ENCODE measurements at places on chromosomes 16 and 17. TPM values are rescaled to one million over a fixed set of nuclear protein-coding genes. Genes with fewer than 3 reads are reported as not detected.

DNA sequence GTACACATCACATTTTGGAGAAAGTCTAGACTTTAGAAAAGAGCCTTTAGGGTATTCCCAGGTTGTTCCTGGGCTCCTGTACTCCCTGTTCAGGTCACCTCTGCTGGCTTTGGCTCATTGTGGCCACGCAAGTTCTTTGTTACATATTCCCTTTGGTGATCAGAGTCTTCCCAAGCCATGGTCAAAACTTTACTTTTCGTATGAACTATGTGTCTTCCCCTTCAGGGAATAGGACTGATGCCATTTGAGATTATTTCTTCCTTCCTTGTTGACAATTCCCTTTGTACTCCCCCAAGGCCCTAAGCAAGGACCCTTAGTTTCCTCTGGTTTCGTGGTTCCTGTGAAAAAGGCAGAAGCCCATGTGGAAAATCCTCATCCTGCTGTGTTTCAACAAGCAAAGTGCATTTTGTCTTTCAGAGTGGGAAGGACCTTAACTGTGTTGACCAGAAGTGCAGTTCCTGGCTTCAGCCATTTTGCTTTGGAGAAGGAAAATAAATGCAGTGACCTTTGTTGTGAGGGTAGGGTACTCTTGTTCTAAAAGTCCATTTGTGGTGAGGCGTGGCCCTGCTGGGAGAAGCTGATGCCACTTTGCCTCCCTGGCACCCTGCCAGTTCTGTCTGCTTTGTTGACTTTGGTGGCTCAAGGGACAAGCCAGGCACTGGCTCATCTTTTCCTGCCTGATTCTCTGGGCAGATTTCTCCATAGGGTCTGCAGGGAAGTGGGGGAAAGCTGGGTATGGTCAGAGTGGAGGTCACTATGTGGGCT is 55.1 kb downstream of the ZNRF1 start:
- peak; percentile 26 for DNase-seq
- no peak overlapping the region for H3K4me3 ChIP-seq
- H3K27ac ChIP-seq = no peak overlapping the region
- no peaks in the 10 kb centered on the region for H3K27me3 ChIP-seq
- peaks cover 5% of the 10 kb centered on the region for H3K36me3 ChIP-seq

- peaks cover 5% of the 10 kb centered on the region for H3K4me1 ChIP-seq
- no peaks in the 10 kb centered on the region for H3K27me3 ChIP-seq
- no peak for DNase-seq
- H3K4me3 ChIP-seq = no peak overlapping the region
Measured at GRCh38 chr16:78962457-78962929, 638.0 kb downstream of the MAF start.

DNA sequence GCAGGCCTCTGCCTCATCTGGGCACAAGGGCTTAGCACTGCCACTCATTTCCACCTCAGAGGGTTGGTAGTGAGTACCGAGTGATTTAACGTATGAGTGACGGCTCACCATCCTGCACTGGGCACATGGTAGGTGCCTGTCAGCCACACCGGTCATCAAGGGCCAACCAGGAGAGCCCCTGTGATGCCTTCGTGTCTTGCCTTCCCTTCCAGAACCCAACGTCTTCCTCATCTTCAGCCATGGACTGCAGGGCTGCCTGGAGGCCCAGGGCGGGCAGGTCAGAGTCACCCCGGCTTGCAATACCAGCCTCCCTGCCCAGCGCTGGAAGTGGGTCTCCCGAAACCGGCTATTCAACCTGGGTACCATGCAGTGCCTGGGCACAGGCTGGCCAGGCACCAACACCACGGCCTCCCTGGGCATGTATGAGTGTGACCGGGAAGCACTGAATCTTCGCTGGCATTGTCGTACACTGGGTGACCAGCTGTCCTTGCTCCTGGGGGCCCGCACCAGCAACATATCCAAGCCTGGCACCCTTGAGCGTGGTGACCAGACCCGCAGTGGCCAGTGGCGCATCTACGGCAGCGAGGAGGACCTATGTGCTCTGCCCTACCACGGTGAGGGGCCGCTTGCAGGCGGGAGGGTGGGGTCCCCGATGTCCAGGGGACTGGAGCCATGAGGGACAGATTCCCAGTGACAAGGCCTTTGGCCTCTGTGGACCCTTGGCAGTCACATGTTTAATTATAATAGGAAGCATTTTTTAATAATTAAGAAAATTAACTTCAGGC is 37.1 kb downstream of the MRC2 start:
- no peaks in the 10 kb centered on the region for H3K27me3 ChIP-seq
- no peak overlapping the region for H3K4me3 ChIP-seq
- peaks cover 17% of the 10 kb centered on the region for H3K4me1 ChIP-seq
- DNase-seq = no peak
- no peak overlapping the region for H3K27ac ChIP-seq
- no peaks in the 10 kb centered on the region for H3K36me3 ChIP-seq

DNA sequence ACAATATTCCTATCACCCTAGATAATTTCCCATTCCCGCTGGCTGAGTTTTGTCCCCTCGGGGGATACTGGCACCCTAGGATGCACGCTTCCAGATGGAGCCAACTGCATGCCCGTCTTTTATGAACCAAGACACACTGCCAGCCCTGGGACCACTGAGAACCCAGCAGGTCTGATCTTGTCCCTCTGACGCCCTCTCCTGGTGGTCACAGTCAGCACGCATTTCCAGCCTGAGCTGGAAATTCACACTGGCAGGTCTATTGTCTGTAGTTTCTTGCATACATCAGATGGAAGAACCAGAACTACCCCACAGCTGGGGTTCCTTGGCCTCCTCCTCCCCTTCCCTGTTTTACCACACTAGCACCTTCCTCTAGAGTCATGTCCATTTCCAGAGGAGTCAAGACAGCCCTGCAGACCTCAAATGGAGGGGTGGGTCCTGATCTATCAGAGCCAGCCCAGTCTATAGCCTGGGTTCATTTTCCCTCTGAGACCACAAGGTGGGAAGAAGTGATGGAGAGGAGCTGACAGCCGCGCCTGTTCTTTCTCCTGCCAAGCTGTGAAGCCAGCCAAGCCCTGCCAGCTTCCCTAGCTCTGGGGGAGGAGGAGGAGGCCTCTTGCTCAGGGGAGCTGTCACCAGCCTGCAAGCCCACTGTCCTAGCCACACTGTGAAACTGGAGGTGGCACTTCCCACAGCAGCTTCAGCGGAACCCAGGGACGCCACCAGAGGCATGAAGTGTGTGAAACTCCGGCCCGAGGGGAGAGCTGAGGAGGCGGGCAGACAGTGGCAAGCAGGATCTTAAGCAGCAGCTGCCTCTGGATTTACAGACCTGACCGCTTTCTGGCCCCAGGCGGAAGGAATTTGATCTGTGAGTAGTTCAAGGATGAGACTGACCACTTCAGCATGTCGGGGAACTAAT is 29.3 kb downstream of the MXRA7 start:
- no peaks in the 10 kb centered on the region for H3K27me3 ChIP-seq
- DNase-seq = peak; percentile 69
- H3K4me1 ChIP-seq = peaks cover 5% of the 10 kb centered on the region
- no peak overlapping the region for H3K4me3 ChIP-seq

DNA sequence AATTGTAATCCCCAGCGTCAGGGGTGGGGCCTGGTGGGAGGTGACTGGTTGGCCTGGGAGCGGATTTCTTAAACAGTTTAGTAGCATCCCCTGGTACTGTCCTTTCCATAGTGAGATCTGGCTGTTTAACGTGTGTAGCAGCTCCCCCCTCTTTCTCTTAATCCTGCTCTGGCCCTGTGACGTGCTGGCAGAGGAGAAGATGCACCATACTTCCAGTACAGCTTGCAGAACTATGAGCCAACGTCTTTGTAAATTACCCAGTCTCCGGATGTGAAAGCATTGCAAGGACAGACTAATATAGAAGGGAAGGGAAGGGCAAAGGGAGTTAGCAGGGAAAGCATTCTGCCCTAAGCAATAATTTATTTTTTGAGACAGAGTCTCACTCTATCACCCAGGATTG is 83.9 kb downstream of the RMI2 start:
- no peak overlapping the region for H3K4me3 ChIP-seq
- DNase-seq = no peak
- H3K4me1 ChIP-seq = no peaks in the 10 kb centered on the region
- H3K27me3 ChIP-seq = no peaks in the 10 kb centered on the region

- peaks cover 80% of the 10 kb centered on the region for H3K36me3 ChIP-seq
- H3K27ac ChIP-seq = peak overlapping the region; percentile 98
- no peaks in the 10 kb centered on the region for H3K27me3 ChIP-seq
- peak overlapping the region; percentile 44 for H3K4me3 ChIP-seq
Measured at GRCh38 chr17:45093444-45094110, 32.5 kb downstream of the NMT1 start.

- peaks cover 39% of the 10 kb centered on the region for H3K36me3 ChIP-seq
- no peaks in the 10 kb centered on the region for H3K4me1 ChIP-seq
- H3K27ac ChIP-seq = no peak overlapping the region
- no peak for DNase-seq
Measured at GRCh38 chr16:67685388-67686112, 18.9 kb downstream of the C16orf86 start.

AOC2 gene
- total RNA-seq = 2.9 TPM

PSMD7 gene
- 141 TPM for total RNA-seq

DNAH3 gene
- not detected for total RNA-seq

C16orf92 gene
- not detected for total RNA-seq

GPR142 gene
- total RNA-seq = not detected
